ENCODE measurements at places on chromosomes 16 and 17. TPM values are rescaled to one million over a fixed set of nuclear protein-coding genes. Genes with fewer than 3 reads are reported as not detected.
A peak's percentile ranks its signal among the peaks of the same experiment; 100 is the strongest.

DNA sequence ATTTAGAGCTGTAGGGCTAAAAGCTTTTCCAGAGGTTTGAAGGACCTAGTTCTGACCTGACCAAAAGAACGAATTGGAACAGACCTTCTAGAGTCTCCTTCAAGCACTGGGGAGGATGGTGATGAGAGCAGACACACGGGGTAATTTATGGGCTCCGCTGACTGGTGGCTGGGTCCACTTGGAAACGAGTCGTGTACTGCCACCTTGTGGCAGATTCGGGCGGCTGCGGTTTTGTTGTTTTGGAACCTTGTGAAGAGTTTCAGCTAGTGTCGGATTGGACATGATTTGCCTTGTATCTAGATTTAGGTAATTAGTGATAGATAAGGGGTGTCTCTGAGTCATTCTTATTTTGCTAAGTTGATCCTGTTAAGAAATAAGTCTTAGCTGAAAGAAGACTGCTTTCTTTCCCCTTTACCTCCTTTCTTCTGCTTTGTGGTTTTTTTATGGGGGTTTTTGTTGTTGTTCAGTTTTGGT lies 98.9 kb downstream of the AATF start:
- peak; percentile 82 for DNase-seq

- no peak for DNase-seq
Measured at GRCh38 chr16:35150805-35151312, 1691.4 kb downstream of the TP53TG3F start.

DNA sequence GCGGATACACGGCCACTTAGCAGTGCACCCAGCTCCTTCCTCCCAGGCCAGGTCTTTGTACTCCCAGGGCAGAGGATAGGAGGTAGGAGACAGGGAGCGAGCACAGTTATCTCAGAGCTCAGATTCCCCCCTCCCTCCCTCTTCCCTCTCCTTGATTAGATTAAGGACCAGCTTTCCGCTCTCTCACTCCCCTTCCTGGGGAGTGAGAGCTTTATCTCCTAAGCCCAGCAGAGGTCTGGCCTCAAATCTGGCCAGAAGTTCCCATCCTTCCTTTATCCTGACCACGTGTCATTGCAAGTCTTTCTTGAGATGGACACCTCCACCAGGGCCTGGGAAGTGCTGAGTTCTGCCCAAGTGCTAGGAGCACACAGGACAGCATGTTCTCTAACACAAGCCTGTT lies 5.1 kb downstream of the ARL4D start:
- no peak for DNase-seq

DNA sequence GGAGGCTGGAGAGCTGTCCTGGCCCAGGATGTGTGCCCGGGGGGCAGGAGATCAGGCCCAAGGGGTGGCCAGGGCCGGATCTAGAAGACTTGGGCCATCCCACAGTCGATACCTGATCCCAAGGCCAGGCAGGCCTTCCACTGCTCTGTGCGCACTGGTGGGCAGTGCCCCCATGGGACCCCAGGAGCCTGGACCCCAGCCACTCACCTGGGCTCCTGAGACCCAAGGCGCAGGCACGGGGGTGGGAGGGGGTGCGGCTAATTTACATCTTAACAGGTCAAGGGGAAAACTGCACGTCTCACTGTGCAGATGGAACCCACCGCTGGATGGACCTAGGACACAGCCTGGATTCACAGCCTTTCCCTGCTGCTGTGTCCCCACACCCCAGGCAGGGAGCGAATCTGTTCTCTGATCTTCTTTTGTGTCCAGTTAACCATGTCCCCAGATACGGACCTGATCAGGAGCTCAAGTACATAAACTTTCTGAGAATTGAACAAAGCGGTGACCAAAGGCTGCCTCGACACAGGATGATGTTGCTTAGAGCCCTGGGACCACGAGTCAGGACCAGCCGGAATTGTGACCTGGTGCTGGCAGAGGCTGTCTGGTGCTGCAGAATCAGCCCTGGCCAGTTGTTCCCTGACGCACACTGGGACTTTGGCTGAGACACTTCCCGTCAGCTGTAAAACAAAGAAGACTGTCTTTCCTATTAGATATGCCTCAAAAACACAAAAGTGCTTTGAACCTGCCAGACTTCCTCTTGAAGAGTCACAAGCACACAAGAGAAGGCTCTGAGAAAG lies 60.6 kb downstream of the TNFRSF13B start:
- peak; percentile 25 for DNase-seq

DNA sequence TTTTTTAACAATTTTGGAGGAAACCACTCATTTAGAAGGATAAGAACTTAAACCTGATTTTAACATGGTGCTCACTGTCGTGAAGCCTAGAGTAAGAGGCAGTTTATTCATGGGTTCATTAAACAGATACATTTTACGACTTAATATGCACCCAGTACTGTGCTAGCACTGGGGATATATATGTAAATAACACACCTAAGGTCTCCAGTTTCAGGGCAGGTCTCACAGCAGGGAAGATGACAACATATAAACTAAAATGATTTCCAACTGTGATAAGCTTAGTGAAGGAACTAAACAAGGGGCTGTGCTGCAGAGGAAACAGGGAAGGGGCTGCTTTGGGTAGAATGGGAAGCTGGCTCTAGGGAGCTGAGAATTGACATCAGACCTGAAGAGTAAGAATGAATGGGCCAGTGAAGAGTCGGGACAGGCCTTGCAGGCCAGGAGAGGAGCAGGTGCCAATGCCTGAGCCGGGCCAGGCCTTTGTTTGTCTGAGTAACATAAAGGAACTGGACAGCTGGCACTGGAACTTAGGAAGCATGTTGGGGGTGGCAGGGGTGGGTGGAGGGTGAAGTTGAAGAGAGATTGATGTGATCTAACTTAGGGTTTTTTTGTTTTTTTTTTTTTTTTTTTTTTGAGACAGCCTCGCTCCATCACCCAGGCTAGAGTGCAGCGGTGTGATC lies 12.1 kb downstream of the NT5M start:
- no peak for DNase-seq

GRCh38 chr16:62036101-62036801 lies at the start of gene CDH8:
Gene CDH8 (minus strand): TSS chr16:62036438. CDS start chr16:62021403, 15,035 bp downstream.
- no peak for DNase-seq

DNA sequence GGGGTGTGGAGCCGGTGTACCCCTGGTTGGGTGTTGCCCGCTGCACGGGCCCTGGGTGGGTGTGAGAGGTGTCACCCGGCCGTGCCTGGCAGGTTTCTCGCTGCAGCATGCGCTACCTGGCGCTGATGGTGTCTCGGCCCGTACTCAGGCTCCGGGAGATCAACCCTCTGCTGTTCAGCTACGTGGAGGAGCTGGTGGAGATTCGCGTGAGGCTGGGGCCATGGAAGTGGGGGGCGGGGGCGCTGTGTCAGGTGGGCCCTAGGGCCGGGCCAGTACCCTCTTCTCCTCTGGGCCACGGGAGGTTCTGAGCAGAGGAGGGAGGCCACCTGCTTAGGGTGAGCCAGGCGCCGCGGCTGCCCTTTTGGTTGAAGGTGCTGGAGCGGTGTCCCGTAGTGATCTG lies 13.4 kb downstream of the DEF8 start:
- DNase-seq = no peak

GRCh38 chr16:49833085-49833484 lies 22.8 kb downstream of the ZNF423 start:
- peak; percentile 76 for DNase-seq

GRCh38 chr17:77675411-77675810 lies 283.1 kb upstream of the TNRC6C start:
- no peak for DNase-seq

DNA sequence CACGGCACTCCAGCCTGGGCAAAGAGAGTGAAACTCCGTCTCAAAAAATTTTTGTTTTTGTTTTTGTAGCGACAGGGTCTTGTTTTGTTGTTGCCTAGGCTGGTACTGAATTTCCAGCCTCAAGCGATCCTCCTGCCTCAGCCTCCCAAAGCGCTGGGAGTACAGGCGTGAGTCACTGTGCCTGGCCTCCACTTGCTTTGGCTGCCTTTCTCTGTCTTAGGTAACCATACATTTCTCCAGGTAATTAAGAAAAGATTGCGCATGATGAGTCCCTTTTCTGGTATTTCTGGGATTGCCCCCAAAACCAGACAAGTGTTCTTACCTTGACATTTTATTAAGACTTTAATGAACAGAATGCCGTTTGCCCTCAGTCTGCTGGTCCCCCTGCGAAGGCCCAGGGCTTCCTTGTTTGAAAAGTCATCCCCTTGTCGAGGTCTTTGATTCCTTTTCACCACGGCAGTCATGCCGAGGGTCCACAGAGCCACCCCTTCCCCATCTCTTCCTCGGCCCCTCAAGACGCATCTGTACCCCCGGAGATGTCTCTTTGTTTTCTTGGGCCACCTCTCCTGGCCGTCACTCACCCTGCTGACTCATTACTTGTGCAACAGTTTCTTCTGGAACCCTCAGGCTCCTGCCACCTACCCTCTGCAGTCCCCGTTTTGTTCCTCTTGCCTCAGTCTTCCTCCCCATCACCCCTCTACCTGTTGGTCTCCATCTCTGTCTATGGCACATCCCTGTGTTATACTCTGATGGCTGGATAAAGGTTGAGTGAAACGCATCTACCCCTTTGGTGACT lies 151.0 kb downstream of the SEC14L1 start:
- no peak for DNase-seq

DNA sequence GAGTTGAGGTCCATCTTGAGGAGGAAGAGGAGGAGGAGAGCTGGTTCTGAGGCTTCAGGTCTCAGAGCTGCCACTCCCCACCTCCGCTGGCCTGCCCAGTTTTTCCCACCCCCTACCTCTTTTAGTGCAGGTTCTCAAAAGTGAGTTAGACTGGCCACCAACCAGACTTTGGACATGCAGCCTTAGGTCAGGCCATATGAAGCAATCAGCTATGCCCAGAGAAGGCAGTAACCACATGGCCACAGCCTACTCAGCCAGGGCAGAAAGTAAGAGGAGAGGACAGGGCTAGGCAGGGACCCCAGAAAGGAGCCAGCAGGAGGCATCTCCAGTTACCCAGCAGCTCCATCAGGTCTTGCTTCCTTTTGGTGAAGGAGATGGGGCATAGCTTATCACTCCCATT lies 9.0 kb downstream of the MYO15A start:
- DNase-seq = no peak

DNA sequence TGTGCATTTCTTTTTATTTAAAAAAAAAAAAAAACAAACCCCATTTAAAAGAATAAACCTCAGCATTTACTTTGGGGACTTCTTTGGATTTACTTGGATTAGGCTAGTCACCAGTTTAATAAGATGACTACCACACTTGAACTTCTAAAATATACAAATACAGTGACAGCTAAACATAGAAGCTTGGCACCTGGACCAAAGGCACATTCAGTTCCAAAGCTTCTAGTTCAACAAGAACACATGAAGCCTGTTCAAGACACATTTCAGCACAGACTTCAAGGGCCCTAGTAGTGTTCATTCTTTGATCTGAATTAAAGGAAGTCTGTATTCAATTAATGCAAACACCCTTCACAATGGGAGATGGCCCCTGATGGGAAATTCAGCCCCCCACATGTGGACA lies 11.6 kb upstream of the ROGDI start:
- DNase-seq = no peak

DNA sequence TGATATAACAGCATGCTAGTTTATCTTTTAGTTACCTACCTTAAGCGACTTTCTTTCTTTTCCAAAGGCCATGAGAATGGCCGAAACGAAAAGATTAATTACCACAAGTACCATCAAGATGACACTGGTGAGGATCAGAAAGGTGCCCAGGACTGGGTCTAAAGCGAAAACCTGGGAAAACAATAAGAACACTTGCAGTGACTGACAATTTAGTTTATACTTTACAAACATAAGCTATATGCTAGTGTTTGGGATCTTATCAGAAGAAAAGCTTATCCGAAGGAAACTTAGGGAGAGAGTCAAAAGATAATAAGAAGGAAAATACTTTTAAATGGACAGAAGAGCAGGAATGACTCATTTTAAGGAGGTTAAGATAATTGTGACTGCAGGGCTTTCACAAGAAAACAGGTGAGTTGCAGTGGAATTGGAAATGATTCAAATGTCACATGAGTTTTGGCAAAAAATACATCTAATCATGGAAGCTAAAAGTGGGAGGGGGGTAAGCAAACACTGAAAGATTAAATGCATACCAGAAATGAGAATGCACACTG lies 34.8 kb downstream of the IST1 start:
- DNase-seq = no peak

GRCh38 chr16:67708368-67708771 lies 10.7 kb downstream of the GFOD2 start:
- DNase-seq = no peak

DNA sequence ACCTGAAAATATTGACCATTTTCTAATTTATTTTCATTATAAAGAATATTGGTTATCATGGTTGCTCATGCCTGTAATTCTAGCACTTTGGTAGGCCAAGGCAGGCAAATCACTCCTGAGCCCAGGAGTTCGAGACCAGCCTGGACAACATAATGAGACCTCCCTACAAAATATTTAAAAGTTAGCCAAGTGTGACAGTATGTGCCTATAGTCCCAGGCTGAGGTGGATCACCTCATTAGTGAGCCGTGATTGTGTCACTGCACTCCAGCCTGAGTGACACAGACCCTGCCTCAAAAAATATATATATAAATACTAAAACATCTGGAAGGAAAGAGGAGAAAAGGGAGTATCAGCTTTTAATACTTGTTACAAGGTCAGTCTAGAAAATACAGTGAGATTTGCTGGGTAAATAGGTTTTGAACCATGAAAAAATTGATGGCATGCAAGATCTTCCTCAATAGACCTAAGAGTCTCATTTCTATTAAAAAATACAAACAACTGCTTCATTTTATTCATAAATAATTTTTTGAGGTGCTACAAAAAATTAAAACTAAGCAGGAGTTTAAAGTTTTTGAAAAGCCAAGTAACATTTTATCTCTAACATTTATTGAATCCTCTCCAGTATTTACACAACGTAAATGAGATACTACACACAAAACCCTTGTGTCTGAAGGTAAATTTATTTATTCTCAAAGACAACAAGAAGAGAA lies 47.7 kb downstream of the TUBD1 start:
- no peak for DNase-seq

- no peak for DNase-seq
Measured at GRCh38 chr16:16915771-16916170, 536.8 kb downstream of the NPIPA7 start.

- DNase-seq = no peak
Measured at GRCh38 chr17:36627101-36627500, 25.7 kb downstream of the MRM1 start.

DNA sequence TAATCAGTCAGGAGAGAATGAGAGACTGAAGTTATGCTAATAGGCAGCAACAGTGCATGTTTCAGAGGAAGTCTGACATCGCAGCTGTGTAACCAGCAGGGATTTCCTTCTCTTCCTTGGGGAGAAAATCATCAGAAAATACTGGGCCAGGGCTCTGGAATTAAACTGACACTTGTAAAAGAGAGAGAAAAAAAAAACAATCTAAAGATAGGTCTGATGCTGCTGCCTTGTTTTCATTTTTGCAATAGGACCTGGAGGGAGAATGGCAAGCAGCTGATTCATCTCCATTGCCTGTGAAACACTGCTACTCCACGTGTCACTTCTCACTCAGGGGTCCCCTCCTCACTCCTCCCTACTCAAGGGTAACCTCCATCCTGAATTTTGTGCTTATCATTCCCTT lies 17.7 kb upstream of the CORO6 start:
- no peak for DNase-seq

Gene ACAP1
- 17.3 TPM for total RNA-seq

Gene KRT24
- not detected for total RNA-seq

Gene KIF18B
- 3.2 TPM for total RNA-seq

Gene SPG7
- 108 TPM for total RNA-seq

Gene KRT33A
- total RNA-seq = not detected

Gene GNAO1
- total RNA-seq = 23.6 TPM

Gene SLC16A6
- total RNA-seq = not detected

Gene KRTAP4-5
- not detected for total RNA-seq

Gene AHSP
- total RNA-seq = not detected

Gene TMEM94
- total RNA-seq = 56.8 TPM

Gene CORO1A
- total RNA-seq = 10.3 TPM

Gene KRTAP2-1
- not detected for total RNA-seq

Gene EIF4A3
- 31.6 TPM for total RNA-seq

Gene HSPB9
- 0.12 TPM for total RNA-seq

Gene CACNG1
- total RNA-seq = not detected

Measured in left ventricle myocardium superior (tissue), 1 donor.